ENCODE measurements at places on chromosomes 5 and 9.

- DNase-seq = no peak
Measured at GRCh38 chr5:32936329-32936728, 225.2 kb downstream of the NPR3 start.

GRCh38 chr5:38404667-38405276 lies 146.4 kb downstream of the EGFLAM start:
- DNase-seq = no peak

GRCh38 chr9:8012986-8013385 lies 213.4 kb upstream of the DMAC1 start:
- DNase-seq = no peak

- DNase-seq = no peak
Measured at GRCh38 chr9:69237702-69238295, 63.7 kb downstream of the TJP2 start.

- DNase-seq = no peak
Measured at GRCh38 chr5:109928811-109929210, 239.1 kb downstream of the MAN2A1 start.

DNA sequence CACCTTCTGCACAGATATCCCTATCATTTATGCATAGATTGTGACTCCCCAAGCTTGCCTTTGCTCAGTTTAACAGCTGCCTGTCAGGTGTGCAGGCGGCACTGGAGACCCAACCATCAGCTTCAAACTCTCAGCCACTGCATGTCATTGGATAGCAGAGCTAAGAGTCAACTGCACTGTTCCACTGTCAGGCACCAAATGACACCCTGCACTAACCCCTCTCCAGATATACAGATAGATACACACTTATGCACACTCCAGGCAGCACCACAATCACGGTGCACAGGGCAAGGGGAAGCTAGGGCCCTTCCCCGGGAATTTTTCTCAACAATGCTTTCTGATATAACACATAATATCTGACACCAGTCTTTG lies 142.3 kb downstream of the BNC2 start:
- DNase-seq = no peak

DNA sequence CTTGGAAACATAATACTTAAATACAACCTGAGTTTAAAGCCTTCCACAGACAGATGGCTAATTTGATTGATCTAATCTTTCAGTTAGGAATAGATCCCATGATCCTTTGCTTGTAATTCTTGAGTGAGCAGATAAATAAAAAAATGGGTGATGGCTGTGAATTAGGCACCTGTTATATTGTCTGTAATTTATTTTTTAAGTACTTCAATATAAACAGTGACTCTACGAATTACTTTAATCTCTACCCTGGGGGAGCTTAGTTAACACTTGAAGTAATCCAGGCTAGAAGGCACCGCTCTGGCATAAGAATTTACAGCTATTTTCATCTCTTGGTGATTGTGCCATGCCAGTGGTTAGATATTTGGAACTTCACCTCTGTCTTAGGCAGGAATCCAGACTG lies 9.0 kb downstream of the EGFLAM start:
- DNase-seq = no peak

- no peak for DNase-seq
Measured at GRCh38 chr9:133203506-133204075, 5.5 kb downstream of the OBP2B start.

DNA sequence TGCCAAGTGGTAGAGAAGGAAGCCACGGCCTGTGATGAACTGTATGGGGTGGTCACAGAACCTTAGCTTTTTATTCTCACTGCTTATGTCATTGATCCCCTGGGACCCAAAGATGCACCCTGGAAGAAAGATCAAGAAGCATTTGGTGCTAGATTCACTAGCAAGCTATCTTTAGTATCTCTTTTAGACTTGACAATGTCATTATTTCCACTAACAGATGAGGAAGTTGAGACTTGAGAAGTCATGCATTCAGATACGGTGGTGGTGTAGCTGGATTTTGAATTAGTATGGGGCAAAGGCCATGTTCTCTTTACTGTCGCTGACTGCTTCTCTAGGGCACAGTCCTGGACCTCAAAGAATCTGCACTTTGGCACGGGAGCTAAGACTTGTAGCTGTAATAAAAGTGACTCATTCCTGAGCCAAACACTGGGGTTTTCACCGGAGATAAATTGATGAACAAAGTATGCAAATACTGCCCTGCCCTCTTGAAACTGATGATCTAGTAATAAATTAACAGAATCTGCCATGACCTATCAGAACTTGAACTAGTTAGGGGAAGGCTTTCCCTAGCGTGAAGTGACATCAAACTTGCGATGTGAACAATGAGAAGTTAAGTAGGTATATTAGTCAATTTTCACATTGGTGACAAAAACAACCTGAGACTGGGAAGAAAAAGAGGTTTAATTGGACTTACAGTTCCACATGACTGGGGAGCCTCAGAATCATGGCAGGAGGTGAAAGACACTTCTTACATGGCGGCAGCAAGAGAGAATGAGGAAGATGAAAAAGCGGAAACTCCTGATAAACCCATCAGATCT lies 5.4 kb downstream of the GDA start:
- DNase-seq = no peak
